ENCODE measurements at places on chromosomes 11 and 22. TPM values are rescaled to one million over a fixed set of nuclear protein-coding genes. Genes with fewer than 3 reads are reported as not detected.

The RASL10A gene
- not detected for total RNA-seq

The TREH gene
- not detected for total RNA-seq

The DEFB131B gene
- total RNA-seq = not detected

The CHADL gene
- total RNA-seq = not detected

The UVRAG gene
- total RNA-seq = 17.4 TPM

The C11orf86 gene
- not detected for total RNA-seq

The PANX2 gene
- total RNA-seq = 0.54 TPM

The PAX6 gene
- 36.2 TPM for total RNA-seq

GRCh38 chr11:79276736-79277325, 164.0 kb downstream of the TENM4 start:
- DNase-seq = no peak

GRCh38 chr11:106091480-106092123, 14.1 kb downstream of the AASDHPPT start:
- peak; percentile 63 for DNase-seq

DNA sequence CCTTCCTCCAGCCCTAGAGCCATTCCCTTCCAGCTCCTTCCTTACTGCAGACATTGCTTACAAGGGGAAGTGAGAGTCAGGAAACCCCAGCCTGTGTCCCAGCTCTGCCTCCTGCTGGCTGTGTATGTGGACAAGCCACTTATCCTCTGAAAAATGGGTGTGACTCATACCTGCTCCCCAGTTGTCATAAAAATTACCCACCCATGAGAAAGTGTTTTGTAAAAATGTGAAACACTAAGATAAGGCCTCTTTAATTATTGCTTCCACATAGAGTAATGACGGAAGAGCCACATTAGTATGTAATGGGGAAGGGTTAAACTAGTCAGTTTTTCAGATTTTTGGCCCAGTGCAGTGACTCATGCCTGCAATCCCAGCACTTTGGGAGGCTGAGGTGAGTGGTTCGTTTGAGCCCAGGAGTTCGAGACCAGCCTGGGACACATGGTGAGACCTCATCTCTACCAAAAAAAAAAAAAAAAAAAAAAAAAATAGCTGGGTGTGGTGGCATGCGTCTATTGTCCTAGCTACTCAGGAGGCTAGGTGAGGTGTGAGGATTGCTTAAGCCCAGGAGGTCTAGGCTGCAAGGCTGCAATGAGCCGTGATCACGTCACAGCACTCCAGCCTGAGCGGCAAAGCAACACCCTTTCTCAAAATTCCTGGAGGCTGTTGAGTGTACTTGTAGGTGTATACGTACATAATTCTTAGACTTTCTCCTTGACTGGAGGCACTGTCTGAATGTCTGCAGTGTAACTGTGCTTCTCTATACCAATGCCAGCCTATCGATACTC, 84.9 kb downstream of the CTTN start:
- DNase-seq = peak; percentile 75

GRCh38 chr11:96008161-96008720, 84.3 kb upstream of the MTMR2 start:
- DNase-seq = peak; percentile 32

DNA sequence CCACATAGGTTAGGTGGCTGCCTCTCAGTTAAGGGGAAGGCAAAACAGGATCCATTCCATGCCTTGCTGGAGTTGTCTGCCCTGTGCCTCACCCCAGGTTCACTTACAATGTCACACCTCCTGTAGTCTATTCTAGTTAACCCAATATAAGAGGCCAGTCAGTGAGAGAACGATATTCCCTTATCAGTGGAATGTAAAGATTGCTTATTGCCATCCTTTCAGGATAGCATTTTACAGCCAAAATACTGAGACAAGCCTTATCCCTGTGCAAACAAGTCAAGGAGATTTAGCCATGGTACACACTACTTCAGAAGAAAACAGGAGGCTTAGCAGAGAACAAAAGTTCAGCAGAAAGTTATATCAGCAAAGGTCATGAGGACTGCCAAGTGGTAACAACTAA, 5.5 kb downstream of the CYP2R1 start:
- no peak for DNase-seq

GRCh38 chr11:65741185-65741584, 20.6 kb upstream of the RNASEH2C start:
- DNase-seq = no peak

GRCh38 chr22:28143961-28144745, 225.1 kb upstream of the PITPNB start:
- DNase-seq = no peak

- peak; percentile 12 for DNase-seq
Measured at GRCh38 chr11:85171648-85172257, 455.4 kb downstream of the DLG2 start.

GRCh38 chr22:40410272-40410671, 39.9 kb downstream of the SGSM3 start:
- peak; percentile 80 for DNase-seq

- DNase-seq = no peak
Measured at GRCh38 chr11:134554106-134554505, 142.1 kb upstream of the B3GAT1 start.

- DNase-seq = no peak
Measured at GRCh38 chr11:123268156-123268555, 73.1 kb upstream of the CLMP start.

- DNase-seq = no peak
Measured at GRCh38 chr22:25061605-25062376, 109.3 kb downstream of the KIAA1671 start.

- DNase-seq = peak; percentile 86
Measured at GRCh38 chr11:10694486-10695239, 1.1 kb upstream of the IRAG1 start.

DNA sequence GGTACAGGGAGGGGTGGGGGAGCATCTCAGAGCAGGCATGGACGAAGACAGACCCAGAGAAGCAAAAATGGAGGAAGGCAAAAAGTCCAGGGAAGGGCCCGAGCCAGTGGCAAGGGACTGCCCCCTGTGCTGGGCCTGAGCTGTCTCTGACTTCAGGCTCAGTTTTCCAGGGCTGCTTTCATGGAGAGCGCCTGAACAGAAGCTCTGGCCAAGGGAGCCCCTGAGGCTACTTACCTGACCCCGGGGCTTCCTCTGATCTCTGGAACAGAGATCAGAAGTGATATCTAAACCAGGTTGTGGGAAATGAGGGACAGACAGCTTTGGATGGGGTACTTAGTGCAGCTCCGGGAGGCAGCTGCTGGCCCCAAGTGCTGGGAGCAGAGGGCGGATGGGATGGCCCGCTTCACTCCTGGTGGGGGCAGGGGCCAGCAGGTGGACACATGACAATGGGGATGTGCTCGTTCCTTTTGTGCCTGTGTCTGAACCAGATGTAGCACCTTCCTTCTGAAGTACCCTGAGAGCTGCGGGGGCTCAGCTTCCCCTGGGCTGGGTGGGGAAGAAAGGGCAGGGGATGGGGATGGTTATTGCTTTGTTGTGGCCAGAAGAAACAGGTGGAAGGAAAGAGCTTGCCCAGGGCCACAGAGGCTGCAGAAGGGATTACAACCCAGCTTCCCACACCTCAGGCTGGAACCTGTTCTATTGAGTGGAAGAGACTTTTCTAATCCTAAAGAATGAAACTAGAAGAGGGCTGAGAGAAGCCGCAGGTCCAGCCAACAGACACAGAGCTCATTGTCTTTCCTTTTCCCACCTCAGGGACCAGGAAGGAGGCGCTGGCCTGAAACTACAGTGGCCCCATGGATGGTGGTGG, 5.7 kb downstream of the LRRC10B start:
- no peak for DNase-seq
